ENCODE measurements at places on chromosomes 5 and 9.
A peak's percentile ranks its signal among the peaks of the same experiment; 100 is the strongest.

- DNase-seq, result no peak
These were observed 159.8 kb upstream of the LHFPL2 start for GRCh38 chr5:78808380-78808779.

DNA sequence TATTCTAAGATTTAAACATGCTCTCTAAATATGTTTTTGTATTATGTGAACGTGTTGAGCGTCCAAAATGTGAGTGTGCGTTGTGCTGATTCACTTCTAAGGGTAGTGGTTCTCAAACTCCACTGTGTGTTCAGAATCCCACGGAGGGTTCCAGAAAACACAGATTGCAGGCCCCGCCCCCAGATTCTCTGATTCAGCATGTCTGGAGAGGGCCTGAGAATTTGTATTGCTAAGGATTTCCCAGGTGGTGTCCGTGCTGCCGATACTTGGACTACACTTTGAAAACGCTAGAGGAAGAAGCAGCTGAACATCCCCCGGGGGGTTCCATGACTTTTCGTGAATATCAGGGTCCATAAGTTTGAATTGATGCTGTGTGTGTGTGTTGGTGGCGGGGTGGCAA, 1043.2 kb upstream of the WWC1 start:
- no peak for DNase-seq

DNA sequence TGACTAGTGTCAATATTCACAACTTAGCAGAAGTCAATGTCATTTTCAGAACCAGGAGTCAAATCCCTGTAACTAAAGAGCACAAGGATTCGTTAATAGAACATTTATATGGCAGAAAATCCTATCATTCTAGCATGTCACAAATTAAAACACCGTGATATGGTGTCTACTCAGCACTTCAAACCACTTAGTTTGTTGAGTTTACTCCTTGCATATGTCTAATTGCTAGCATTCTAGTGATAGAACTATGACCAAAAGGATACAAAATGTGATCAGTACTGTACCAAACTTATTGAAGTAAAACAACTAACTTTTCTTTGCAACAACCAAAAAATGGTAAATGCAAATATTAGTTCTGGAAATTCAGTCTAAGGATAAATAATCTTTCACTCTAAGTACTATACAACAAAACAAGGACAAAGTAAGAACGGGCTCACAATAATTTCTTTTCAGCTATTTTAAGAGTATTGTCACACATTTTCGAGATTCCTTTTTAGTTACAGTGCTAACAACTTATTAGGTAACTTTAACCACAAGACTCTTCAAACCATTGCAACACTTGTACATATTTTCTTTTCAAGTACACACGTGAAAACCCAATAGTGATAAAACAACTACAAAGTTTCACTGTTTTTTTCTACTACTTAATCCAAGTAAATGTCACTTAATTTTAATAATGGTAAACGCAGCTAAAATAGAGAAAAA, 845.2 kb upstream of the CDH10 start:
- DNase-seq, result peak; percentile 31

DNA sequence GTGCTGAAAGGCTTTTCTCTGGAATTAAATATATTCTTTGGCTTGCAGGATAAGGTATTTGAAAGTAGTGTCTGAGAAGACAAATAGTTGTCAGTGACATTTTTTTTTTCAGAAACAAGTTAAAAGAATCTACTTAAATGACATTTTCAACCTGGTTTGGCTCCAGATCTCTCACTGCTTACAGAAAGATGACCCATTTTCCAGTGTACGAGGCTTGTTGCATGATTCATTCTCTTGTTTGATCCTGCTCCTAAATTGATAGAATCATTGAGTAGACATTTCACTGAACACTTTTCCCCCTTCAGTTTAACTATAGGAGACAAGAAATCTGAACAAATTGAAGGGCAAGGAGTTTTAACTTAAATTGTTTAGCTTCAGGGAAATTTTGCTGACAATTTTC, 546.1 kb downstream of the ZNF608 start:
- DNase-seq, result no peak

DNA sequence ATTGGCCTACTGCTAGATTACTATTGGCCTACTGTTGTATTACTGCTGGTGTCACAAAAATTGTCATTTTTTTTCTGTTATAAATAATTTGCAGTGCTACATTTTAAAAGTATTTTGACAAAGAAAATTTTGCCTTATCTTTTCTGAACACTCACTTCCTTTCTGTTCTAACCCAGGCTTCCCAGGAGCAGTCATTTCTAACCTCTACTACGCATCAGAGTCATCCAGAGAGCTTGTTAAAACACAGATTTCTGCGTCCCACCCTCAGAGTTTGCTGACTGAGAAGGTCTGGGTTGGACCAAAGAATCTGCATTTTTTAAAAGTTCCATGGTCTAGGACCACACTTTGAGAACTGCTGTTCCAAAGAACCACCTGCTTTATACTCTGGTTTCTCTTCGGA, 306.1 kb downstream of the GLIS3 start:
- no peak for DNase-seq

- no peak for DNase-seq
These were observed 51.6 kb upstream of the MACIR start for GRCh38 chr5:103207011-103207410.

GRCh38 chr5:120982351-120982750, 518.3 kb downstream of the PRR16 start:
- no peak for DNase-seq

Measured in HepG2 (cell line).